ENCODE measurements at places on chromosomes 12 and 14.

DNA sequence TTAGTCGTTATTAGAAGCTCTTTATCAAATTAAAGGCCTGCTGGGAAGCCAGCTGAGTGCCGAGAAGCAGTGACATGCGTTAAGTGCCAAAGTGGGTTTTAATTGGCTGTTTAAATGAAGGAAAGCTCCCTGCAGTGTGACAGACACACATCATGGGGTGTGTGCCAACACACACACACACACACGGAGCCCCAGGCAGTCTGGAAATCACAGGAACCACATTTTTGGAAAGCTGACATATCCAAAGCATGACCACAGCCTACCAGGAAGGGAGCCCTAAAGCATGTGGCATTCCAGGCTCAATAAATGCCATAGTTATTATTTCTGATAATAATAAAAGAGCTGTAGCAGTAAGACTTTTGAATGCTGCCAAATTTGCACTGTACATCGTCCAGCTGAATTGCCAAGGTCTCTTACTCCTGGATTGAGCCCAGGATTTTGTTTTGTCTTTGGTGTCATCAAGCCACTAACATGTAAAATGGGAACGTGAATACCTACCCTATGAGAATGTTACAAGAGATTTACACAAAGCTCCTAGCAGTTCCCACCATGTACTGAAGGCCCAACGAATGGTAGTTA lies 135.1 kb downstream of the TMEM30B start:
- peak; percentile 93 for DNase-seq

GRCh38 chr14:90795744-90796143 lies 20.5 kb downstream of the TTC7B start:
- peak; percentile 88 for DNase-seq

GRCh38 chr14:41548666-41549065 lies 58.0 kb upstream of the LRFN5 start:
- peak; percentile 9 for DNase-seq

- no peak for DNase-seq
These were observed 3.8 kb downstream of the ASIC1 start for GRCh38 chr12:50061171-50061570.

DNA sequence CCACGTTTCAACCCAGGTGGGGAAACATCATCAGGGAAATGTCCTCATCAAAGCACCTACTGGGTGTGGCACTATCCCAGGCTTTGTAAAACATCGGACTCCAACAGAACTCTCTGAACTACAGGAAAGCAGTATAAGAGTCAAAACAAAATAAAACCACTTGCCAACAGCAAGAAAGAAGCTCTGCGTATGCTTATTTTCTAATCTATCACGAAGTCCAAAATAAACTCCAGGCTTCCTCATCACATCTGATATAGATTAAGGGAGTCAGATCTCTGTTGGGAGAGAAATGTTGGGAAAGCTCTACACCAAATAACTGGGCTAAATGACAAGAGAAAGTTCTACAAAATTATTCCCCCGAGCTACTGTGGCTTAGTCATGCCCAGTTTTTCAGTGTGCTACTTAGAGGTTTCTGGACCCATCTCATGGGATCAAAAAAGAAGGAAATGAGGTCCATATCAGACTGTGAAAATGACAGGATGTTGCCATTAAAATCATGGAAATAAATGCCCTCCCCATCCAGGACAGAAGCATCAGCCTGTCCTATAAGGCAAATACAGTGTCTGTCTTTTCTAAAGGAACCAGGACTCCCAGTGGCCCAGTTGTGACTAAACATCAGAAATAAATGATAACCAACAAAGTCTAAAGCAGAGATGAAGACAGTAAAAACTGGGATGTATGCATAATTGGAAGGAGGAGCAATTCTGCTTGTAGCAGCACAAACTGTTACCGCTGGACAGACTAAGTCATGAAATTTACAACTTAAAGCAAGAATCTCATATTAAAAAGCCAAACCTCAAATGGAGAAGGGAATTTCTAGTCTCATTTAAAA lies 149.5 kb downstream of the STXBP6 start:
- DNase-seq = peak; percentile 88

- no peak for DNase-seq
These were observed 47.6 kb upstream of the PNMA1 start for GRCh38 chr14:73761618-73762355.

- DNase-seq = no peak
These were observed 86.4 kb upstream of the PIWIL1 start for GRCh38 chr12:130251236-130251780.

- no peak for DNase-seq
These were observed 675.5 kb upstream of the MGAT4C start for GRCh38 chr12:86931714-86932113.

GRCh38 chr12:82627799-82628198 lies 58.9 kb upstream of the TMTC2 start:
- peak; percentile 14 for DNase-seq

GRCh38 chr14:102419716-102420115 lies 57.0 kb downstream of the TECPR2 start:
- DNase-seq = no peak

- peak; percentile 60 for DNase-seq
These were observed 353.4 kb downstream of the KCNH5 start for GRCh38 chr14:62691647-62692489.

- DNase-seq = no peak
These were observed 811 bp downstream of the MTERF2 start for GRCh38 chr12:106986135-106986534.

- DNase-seq = no peak
These were observed 886 bp upstream of the PRICKLE1 start for GRCh38 chr12:42590330-42590934.

DNA sequence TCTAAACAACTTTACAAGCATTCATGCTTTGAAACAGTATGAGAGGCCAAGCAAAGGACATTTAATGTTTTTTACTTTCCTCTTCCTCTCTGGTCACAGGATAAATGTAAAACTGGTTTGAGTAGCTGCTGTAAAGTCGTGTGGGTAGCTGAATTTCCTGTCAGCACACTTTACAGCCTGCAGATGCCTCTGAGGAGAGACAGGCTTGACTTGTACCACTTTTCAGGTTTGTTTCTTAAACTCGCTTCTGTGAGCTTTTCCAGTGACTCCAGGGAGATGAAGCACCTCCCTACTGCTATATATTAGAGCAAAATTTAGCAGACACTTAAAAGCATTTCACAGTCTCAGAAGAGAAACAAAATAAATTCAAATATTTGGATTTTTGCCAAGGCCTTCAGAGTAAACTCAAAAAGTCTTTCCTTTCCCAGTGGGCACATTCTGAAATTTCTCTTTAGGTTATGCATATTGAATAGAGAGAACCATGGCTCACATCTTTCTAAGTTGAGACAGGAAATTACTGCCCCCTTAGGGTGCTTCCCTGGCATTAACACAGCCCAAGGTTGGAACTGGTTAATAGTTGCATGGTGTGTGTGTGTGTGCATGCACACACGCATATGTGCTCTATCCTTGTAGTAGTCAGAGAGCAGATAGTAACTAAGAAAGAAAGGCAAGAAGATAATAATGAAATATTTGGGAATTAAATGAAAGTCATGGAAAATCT lies 557.3 kb upstream of the MIS18BP1 start:
- DNase-seq = no peak

All from fibroblast of skin of right quadriceps (primary cell).